Activated CD4-positive, alpha-beta T cell treated with anti-CD3 and anti-CD28 coated beads for 24 hours (primary cell): ENCODE measurements at places on chromosomes 12 and 14.
A peak's percentile ranks its signal among the peaks of the same experiment; 100 is the strongest.

GRCh38 chr12:19398376-19399363 is 40.6 kb upstream of the AEBP2 start:
- no peak for DNase-seq

DNA sequence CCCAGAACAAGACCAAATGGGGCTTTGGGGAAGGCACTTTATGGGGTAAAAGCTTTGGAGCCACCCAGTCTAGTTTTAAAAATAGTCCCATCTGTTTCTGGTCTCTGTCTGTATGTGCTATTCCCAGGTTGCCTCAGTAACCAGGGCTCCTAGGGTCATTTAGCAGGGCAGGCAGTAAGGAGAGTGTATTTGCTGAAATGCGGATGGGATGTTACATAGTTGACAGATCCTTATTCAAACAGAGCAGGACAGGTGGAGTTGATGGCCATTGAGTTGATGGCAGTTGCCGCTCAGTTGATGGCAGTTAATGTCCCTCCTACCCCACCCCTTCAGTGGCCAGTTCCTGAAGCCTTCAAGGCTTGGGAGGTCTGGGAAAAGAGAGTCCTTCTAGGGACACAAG is 4.6 kb downstream of the ZC3H10 start:
- no peak for DNase-seq

DNA sequence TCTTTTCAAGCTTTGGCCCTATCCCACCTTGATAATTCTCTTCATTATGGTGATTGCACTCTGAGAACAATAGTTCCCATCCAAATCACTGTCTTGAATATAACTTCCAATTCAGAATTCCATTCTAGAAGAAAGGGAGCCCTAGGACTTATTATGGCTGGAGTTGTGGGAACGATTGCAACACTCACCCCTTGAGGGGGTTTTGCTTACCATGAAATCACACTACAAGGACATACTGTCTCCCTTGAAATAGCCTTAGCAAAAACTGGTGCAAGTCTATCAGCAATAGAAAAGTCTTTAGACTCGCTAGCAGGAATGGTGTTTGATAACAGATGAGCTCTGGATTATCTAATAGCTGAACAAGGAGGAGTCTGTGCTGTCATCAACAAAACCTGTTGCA is 31.4 kb upstream of the OXA1L start:
- DNase-seq, result no peak

DNA sequence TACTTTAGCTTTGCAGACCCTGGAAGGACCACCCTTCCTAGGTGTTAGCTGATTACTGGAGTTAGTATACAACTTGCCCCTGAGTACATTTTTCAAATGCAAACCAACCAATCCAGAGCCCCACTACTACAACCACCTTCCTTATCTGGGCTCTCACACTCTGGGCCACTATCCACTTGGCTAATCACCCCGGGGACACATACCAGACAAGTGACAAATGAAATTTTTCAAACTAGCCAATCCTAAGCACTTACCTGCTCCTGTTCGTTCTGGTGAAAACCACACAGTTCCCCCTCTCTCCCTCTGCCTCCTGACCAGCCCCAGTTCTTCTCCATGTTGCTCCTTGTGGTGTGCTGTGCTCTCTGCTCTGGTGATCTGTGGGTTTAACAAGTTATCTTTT is 140.4 kb downstream of the CNTN1 start:
- no peak for DNase-seq

GRCh38 chr12:42570076-42570475 is 19.5 kb downstream of the PRICKLE1 start:
- no peak for DNase-seq

DNA sequence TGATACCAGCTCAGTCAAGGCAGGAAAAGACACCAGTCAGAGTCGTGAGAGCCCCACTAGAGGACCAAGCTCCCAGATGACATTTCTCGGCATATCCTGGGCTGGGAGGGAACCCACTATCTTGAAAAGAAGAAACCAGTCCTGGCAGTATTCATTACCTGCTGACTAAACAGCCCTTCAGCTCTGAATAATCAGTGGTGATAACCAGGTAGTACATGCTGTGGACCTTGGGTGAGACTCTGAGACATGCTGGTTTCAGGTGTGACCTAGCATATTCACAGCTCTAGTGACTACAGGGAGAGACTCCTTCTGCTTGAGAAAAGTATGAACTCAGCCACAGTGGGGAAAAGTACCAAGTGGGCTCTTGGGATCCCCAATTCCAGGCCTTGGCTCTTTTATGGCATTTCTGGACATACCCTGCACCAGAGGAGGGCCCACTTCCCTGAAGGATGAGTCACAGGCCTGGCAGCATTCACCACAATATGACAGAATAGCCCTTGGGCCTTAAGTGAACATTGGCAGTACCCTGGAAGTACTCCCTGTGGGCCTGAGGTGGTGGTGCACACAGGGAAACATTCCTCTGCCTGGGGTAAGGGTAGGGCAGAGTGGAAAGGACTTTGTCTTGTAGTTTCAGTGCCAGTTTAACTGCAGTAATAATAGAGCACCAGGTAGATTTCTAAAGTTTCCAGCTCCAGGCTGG is 82.6 kb upstream of the SLC38A4 start:
- DNase-seq, result no peak

GRCh38 chr12:12334367-12335040 is 15.5 kb downstream of the MANSC1 start:
- DNase-seq, result peak; percentile 49

DNA sequence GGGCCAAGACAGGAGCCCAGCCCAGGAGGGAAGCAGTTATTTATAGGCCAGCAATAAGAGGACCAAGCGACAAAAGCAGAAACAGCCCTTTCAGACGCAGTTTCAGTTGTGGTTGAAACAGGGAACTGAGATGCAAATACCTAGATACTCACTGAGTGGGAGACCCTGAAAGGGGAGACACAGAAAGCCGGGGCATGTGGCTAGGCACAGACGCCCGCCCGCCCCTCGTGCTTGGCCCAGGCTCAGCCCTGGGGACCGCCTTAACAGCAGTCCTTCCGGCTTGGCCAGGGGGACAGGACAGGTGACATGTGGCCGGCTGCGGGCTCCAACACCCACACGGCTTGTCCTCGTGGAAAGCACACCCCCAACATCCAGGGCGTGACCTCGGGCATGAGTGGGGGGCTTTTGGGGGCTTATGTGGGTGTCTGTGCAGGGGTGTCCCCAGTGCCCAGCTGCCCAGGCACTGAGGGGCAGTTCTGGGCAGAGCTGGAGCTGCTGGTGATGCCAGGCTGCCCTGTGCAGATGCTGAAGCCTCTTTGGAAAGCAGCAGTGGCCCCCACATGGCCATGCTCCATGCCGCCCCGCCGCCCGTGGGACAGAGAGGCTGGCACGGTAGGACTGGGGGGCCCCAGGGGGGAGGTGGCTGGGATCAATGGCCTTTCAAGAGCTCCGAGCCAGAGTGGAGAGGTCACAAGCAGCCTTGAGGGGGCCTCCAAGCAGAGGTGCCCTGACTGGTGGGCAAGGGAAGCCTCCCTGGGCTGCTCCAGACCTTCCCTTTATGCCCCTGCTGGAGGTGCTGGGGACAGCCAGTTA is 2.1 kb downstream of the PLD4 start:
- DNase-seq, result no peak

DNA sequence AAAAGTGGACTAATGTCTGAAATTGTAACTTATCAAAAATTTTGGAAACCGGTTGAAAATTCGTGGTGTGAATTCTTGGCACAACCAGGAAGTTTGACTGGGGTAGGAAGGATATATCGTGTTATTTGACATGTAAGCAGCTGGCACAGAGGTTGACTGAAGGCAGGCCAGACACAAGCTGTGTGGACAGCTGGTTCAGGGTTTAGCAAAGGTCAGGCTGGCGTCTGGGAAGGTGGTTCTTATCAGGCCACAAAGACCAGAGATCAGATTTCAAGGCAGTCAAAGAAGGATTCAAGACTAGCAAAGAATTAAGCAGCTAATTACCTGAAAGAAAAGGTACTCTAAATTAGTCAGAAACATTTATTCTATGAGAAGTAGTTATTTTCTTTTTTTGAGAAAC is 450.2 kb upstream of the MDGA2 start:
- DNase-seq, result no peak

DNA sequence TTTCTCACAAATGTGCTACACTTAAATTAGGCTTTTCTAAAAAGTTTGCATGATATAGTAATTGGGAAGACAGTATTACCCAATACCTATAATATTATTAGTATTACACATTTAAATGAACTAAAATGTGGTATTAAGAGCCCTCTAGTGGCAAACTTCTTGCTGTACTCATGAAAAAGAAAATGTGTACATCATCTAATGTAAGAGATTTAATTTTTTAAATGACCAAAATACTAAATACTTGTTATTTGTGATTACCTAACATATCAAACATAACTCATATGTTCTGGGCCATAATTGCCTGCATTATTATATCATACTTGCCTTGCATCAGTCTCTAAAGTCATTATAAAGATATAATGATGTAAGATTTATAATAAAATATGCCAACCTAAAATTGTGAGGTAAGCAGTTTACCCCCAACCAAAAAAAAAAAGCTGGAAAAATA is 64.2 kb downstream of the DNAI7 start:
- no peak for DNase-seq
